ENCODE measurements at places on chromosomes 6 and 20.

DNA sequence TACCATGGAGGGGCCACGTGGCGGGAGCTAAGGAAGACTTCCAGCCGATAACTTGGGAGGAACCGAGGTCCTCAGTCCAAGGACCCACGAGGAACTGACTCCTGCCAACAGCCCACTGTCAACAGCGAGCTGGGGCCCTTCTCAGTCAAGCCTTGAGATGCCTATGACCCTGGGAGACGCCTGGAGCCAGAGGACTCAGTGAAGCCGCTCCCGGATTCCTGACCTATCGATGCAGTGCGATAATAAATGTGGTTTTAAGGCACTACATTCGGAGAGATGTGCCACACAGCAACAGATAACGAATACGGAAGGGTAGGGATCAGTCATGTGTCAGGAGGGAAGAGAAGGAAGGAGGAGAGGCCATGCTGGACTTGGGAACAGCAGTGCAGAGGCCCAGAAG is 208.5 kb downstream of the NFATC2 start:
- no peak for DNase-seq

DNA sequence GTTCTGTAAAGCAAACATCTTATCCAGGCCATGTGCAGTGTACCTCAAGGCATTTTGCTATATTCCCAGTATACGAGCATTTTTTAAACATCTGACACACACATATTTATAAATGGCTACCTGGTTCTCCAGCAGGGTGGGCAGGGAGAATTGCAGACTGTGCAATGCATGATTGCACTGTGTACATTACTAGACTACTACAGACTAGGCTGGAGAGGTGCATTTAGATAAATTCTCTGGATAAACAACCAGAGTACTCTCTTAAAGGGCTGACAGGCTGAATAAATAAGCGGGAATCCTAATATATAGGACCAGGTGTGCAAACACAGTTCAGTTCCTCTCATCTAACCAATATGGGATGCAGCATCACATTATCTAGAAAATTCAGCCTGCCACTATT is 428.3 kb upstream of the ARID1B start:
- DNase-seq: no peak

GRCh38 chr20:18721551-18722115 is 92.0 kb upstream of the SCP2D1 start:
- no peak for DNase-seq

DNA sequence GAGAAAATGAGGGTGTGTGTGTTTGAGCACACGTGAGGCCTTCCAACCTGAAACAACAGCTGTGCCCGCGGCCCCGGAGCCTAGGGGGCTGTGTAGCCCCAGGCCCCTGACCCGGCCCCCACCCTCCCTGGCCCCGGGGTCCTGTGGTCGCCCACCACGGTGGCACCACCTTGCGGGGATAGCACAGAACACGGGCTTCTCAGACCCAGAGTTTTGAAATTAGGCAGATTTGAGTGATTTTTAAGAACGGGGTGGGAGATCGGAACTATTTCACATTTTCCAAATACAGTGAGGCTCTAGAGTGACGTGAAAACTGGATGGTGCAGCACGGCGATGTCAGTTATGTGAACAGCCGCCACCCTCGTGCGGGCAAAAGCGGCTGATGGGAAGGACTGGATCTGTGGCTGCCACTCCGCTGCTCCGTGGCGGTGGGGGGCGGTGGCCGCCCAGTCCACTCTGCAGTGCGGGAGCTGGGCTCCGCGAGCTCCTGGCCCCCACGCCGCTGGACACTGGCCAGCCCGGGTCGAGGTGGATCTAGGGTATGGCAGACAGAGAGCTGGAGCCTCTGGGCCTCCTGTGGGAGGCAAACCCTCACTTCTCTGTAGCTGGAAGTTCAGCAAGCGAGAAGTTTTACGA is 17.3 kb upstream of the BHLHE23 start:
- DNase-seq: no peak

- DNase-seq: no peak
Measured at GRCh38 chr20:17530716-17531664, at the start of gene BFSP1. Gene BFSP1, minus strand, starts transcription at chr20:17531379. Its CDS starts 50 bp downstream, at chr20:17531329.

DNA sequence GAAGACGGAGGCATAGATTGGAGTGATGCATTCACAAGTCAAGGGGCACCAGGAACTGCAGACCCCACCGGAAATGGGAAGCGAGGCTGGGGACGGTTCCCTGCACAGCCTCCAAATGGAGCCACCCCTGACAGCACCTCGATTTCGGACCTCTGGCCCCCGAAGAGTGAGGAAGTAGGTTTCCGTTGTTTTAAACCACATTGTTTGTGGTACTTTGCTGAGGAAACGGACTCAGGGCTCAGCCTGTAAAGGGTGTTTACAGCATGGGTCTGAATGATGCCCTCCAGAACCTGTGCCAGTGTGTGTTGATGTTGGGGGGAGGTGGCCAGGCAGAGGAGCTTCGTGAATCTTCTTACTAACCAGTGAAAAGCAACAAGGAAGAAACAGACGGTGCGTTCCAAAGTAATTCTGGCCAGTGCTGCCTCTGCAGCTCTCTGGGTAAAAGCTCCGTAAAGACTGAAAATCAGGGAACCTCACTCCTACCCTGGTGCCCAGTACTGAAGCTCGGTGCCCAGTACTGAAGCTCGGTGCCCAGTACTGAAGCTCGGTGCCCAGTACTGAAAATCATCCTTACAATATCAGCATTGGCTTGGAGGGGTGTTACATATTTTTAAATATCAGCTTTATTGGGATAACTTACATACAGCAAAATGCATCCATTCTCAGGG is 30.1 kb upstream of the CCR6 start:
- DNase-seq: no peak

- DNase-seq: no peak
Measured at GRCh38 chr6:163721435-163721834, 306.9 kb downstream of the QKI start.

DNA sequence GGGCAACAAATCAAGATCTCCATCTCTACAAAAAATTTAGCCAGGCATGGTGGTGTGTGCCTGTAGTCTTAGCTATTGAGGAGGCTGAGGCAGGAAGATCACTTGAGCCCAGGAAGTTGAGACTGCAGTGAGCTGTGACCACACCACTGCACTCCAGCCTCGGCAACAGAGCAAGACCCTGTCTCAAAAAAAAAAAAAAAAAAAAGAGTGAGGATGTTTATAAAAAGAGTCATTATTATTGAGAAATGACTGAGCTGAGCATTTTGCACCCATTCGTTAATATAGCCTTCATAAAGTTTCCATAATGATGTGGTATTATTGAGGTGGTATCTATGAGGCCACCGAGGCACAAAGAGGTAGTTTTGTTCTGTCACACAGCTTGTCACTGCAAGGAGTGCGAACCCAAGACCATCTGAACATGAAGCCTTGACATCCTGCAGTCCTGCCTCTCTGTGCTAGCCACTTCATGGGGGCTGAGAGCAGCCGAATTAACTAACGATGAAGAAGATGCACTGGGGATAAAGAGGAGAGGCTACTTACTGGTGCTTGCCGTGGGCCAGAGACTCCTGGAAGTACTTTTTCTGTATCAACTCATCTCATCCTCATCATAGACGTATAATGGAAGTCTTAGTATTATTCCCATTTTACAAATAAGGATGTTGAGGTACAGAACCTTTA is 175.5 kb downstream of the BCAS1 start:
- no peak for DNase-seq

GRCh38 chr6:137353842-137354397 is 134.7 kb upstream of the IFNGR1 start:
- no peak for DNase-seq

DNA sequence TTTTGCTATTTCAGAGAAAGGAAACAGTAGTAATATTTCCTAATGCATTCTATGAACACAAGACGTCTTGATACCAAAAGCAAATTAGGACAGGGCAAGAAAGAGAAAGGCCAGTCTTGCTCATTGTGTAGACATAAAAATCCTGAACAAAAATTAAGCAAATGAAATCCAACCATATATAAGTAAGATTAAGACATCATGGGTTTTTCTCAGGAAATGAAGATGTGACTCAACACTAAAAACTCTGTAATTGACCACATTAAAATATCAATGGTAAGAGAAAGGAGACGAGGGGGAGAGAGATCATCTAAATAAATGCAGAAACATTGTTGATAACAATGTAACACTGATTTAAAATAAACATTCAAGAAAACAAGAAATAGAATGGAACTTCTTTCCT is 205.4 kb downstream of the SOD2 start:
- no peak for DNase-seq

DNA sequence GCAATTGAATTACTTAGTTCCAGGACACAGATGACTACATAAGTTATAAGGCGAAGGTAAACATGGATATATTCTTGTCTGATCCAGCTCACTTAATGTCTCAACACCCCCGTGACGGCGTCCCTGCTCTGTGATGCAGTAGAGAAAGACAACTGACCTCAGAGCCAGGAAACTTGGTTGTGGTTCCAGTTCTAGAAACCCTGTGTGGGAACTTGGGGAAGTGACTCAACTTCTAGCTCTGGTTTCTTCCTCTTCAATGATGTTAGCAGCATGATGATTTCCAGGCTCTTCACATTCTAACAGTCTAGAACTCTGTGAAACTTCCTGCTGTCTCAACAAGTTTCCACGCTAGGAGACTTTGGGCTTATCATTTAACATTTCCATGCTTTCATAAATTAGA is 18.4 kb downstream of the LAMA4 start:
- no peak for DNase-seq

DNA sequence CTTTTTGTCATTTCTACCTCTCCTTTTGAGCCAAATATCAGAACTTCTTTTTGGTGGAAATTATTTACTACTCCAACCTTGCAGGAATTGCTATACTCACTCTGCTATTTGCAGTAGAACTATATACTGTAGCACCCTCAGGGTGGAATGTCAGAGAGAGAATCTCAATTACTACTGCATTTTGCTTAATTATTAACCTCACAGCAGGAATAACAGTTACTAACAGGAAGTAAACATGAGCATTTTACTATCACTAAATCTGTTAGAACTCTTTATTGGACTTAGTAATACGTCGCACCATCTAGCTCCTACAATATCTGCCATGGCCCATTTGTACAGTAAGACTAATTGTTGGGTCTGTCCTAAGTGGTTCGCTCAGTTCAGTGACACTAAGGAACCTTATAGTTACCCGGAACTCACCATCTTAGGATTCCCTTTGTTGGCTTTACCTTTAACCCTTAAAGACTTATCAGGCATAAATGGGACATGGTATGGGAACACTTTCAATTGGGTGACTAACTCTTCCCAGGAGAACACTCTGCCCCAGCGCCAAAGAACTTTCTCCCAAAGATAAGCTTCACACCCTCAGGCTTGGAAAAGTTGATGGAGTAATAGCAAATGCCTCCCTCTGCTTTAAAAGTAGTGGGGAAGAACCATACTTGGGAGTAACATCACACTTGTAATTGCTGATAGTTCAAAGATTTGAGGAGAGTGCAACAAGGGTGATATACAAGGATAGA is 38.8 kb downstream of the PLN start:
- no peak for DNase-seq

DNA sequence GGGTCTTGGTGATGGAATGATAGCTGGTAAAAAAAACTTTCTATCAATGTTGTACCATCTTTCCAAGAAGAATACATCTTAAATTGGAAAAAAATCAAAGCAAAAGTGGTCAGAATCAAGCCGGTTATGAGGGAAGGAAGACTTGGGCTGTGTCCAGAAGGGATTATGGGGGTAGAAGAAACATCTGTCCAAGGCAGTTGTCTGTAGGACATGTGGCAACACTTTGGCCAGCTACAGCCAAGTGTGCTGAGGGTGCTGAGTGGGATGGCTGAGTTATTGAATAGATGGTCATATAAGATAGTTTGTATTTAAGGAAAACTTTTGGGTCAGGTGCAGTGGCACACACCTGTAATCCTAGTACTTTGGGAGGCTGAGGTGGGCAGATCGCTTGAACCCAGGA is 38.4 kb downstream of the INSM1 start:
- DNase-seq: no peak

- DNase-seq: no peak
Measured at GRCh38 chr6:13075141-13075845, 253.0 kb downstream of the TBC1D7 start.

GRCh38 chr6:161667957-161668356 is 394.1 kb upstream of the AGPAT4 start:
- no peak for DNase-seq
